Germinal center (tissue), 1 donor: ENCODE measurements at places on chromosomes 16 and 17.

- peak; percentile 86 for DNase-seq
Observed at GRCh38 chr17:34998205-34998604, 17.9 kb downstream of the LIG3 start.

- no peak for DNase-seq
Observed at GRCh38 chr16:73050201-73051099, 2.5 kb upstream of the ZFHX3 start.

DNA sequence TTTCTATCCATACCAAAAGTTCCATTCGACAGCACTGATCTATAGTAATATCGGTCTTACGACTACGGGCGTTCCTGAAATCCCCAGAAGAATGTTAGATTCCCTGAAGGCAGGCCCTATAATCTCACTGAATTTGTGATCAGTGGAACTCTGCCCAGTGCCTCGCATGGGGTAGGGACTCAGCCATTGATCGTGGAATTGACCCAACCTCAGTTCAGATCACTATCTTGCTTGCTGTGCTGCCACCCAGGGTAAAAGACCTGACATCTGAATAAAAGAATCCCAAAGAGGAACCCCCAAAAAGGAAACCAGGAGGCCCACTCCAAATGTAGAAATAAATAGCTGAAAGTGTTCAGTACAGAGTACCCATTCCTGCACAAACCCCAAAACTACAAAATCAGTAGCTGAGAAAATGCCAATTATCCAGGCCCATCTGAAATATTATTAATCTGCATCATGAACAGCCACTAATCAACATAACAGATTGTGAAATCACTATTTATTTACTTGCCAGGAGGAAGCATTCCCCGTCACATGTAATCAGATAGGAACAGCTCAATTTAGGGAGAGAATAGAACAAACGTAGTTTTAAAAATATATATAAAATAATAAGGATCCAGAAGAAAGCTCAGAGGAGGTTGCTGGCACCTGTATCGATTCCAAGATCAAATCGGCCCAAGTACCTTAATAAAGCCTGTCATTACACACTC lies 221.9 kb downstream of the ZFHX3 start:
- DNase-seq: no peak

DNA sequence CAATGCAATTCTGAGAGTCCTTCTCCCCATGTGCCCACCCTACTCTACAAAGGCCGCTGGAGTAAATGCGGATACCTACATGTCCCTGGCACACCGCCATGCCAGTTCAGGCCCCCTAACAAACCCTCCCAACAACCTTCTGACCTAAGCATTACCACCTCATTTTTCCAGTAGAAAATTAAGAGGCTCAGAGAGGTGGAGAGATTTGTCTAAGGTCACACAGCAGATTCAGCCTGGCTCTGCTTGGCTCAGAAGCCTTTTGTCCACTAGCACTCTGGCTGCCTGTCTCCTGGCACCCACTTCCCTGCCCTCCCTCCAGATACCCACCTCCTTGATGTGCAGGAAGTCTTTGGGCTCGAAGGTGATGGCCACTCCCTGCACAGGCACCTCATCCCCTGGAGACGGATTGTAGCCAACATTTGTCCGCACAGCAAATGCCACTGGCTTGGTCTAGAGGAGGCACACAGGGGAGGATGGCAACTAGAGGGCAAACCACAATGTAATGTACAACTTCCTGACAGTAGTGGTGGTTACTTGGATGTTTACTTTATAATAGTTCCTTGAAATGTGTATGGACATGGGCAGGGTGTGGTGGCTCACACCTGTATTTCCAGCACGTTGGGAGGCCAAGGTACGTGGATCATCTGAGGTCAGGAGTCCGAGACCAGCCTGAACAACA lies 10.2 kb downstream of the CACNB1 start:
- no peak for DNase-seq

DNA sequence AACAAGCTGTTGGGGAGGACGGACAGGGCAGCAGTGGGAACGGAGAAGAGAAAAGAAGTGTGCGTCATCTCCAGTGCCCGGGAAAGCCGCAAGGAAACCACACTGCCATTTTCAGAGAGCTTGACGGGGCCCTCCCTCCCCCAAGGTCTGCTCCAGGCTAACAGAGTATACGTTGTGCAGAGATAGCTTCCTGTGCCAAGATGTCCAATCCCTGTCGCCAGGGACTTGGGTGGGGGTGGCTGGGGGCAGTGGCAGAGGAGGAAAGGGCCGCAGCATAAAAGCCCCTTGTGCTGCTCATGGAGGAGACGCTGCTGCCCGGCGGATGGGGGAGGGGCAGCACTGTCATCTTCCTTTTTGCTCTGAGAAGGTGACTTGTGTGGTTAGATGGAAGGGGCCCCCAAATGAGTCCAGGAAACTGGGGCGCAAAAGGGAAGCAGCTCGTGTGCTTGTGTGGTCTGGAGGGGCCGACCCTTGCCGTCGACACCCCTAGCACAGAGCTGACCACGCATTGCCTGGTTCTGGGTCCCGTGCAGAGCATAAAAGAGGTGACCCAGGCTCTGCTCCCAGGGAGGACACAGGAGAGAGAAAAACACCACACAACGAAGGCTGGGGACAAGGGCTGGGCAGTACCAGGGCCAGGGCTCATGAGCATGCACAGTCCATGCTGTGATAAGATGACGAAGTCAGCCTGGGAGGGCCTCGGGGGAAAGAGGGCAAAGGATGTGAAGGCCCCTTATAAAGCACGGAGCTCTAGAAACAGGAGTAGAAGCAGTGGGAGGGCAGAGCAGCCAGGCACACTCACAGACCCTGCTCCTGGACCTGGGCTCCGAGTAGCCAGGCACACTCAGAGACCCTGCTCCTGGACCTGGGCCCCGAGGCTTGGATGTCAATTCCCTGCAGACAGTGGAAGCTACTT lies 372.7 kb downstream of the SLC39A11 start:
- DNase-seq: no peak

DNA sequence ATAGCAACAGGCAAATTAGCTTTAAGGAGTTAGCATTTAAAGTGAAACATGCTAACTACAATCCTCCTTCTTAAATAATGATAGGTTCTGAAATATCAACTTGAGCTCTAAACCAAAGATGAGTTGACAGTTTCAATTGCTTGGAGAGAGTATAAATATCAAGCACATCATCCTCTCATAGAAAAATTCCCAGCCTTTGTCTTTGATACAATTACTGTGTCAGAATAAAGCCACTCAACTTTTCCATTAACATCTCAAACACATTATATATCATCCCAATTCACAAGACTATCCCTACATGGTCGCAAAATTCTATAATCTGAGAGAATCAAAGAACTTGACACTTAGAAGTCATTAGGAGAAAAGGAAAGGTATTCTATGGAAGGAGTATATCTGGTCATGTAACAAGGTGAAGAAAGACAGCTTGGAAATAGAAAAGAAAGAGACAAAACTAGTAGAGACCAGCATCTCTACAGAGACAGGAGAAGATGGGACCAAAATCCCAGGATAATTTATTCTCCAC lies 189.8 kb downstream of the CEP112 start:
- no peak for DNase-seq

DNA sequence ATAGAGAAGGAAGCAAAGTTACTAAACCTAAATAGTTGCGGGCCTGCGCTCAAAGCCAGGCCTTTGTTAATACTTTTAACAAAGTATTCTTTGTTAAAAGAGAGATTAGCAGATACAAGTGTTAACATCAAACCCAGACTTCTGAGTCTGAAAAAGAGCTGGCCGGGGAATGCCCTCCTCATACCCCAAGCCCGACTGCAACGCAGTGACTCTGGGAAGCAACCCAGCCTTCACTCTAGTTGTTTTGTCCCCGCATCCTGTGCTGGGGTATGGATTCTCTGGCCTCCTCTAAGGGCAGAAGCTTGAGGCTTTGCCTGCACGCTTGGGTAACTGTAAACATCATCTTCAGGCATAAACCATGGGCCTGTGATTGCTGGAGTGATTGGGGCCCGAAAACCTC lies 48.3 kb downstream of the ADCY7 start:
- no peak for DNase-seq
